ENCODE measurements at places on chromosomes 11 and 22.

GRCh38 chr11:61160487-61161189 lies 588 bp downstream of the VPS37C start:
- DNase-seq = no peak

- DNase-seq = no peak
Observed at GRCh38 chr22:37553725-37554124, 6.6 kb upstream of the CDC42EP1 start.

DNA sequence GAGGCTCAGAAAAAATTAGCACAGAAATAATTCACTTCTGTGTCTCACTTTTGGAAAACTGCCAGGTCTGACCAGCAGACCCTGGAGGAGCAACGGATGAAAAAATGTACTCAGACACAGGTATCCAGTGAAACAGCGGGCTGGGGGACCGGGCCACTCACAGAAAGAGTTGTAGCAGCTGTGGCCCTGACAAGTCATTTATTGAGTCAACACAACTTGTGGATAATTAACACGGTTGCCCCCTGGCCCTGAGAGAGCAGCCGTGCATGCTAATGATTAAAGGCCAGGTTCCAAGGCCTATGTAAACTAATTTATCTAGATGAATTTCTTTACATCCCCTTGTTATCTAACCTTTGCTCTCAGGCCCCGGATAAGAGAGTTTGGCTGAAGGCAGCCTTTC lies 131.3 kb downstream of the AASDHPPT start:
- no peak for DNase-seq

- no peak for DNase-seq
Observed at GRCh38 chr11:124898711-124899110, 1.0 kb upstream of the ROBO4 start.

GRCh38 chr11:10911907-10912306 lies 54.1 kb upstream of the ZBED5 start:
- no peak for DNase-seq

DNA sequence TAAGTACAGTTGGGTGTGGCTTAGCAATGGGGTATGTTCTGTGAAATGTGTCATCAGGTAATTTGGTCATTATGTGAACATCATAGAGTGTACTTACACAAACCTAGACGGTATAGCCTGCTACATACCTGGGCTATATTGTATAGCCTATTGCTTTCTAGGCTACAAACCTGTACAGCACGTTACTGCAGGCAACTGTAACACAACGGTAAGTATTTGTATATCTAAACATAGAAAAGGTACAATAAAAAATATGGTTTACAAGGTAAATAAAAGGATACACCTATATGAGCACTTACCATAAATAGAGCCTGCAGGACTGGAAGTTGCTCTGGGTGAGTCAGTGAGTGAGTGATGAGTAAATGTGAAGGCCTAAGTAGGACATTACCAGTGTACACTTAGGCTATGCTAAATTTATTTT lies 73.1 kb upstream of the GDPD4 start:
- no peak for DNase-seq

- no peak for DNase-seq
Observed at GRCh38 chr11:18066626-18067025, 20.6 kb upstream of the TPH1 start.

DNA sequence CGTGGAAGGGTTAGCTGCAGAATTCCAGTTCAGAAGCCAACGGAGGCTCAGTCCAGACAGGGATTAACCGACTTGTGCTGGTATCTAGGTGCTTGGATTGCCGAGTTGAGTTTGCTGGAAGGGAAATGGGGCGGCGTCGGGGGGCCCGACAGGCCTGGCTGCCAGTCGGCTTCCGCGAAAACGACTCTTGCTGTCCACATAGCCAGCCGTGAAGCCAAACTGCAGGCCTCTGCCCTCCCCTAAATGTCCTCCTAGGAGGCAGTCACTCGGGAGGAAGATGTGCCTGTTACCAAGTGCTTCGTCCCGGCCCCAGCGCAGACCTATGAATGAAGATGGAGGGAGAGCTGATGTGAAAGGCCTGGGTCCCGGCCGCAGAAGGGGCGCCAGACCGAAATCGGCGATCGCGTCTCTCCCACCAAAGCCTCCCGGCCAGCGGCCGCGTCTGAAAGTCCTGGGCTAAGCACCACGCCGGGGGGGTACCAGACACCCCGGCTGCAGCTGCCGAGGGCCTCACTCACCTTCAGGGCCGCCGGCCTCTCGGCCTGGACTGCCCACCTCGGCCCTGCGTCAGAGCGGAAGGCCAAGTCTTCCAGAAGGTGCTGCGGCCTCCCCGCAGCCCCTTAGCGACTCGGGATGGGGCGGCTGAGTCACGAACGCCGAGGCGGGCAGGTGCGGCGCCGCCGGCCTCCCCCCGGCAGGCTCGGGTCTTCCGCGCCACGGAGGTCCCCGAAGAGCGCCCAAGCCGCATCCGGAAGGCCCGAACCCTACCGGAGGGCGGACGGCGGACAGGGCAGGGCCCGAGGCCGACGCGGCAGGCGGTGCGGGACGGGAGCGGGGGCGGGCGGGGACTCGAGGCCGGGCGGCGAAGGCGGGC lies 7.5 kb downstream of the DPAGT1 start:
- DNase-seq = peak; percentile 48

GRCh38 chr22:29670626-29671025 lies 49.2 kb upstream of the CABP7 start:
- peak; percentile 87 for DNase-seq

GRCh38 chr11:70506986-70507385 lies 108.7 kb downstream of the CTTN start:
- no peak for DNase-seq

DNA sequence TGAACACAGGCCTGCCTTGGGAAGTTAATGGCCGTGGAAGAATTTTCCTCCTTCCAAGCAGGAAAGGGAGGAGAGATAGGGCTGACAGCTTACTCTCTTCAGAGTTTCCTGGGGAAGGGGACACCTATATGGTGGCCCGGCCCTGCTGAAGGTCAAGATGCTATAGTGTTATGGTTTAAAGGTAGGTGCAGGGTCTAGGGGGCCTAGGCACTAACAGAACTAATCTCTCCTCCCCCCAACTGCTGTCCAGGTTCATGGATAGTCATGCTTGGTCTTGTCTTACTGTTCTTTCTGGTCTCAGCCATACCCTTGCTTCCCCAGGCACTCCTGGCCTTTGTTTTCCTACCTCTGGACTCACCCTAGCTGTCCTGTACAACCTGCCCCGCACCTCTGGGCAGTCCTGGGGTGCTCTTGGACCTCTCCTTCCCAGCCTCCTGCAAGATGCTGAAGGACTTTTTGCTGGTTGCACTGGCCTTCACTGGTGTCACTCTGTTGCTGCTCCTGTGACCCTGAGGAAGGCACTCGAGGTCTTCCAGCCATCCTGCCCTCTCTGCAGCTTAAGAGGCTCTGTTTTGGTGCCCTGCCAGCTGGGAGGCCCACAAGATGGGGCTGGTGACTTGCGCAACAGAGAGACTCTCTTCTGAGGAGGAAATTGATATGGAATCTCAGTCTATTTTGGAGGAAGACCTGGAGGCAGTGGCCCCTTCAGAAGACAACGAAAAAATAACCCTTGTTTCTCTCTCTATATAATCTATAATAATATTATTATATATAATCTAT lies 17.9 kb downstream of the SEC14L3 start:
- peak; percentile 50 for DNase-seq

DNA sequence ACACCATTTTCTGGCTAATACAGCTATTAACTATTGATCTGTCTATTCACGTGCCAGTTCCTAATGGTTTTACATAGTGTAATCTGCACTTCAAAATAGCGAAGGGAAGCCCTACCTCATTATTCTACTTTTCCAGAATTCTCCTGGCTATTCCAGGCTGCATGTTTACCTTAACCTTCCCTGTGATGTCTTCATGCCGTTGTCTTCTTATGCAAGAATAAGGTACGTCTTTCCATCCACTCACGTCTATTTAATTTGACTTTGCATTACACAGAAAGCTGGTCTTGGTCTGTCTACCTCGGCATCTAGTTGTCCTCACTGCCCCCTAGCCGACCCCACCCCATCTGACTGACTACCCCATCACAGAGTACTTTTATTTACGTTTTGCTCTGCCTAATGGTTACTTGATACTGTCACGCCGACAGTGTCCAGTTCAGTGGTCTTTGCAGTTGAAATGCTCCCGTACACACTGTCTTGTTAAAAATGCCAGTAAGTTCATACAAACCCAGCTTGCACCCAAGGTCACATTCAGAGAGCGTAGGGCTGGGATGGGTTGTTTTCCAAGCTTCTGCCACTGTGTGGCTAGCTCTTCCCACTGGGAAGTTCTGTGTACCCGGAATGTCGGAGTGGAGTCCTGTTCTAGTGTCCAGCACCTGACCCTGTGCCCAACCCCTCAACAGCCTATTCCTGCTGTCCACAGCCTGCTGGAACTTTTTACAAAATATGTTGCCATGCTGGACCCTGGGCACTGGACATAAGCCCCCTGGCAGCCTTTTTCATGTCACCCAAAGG lies 15.0 kb downstream of the NEAT1 start:
- no peak for DNase-seq

GRCh38 chr11:119586181-119586580 lies 142.8 kb downstream of the NECTIN1 start:
- no peak for DNase-seq

GRCh38 chr11:60563553-60564235 lies 48.5 kb downstream of the MS4A13 start:
- DNase-seq = no peak

GRCh38 chr11:79259800-79260199 lies 181.0 kb downstream of the TENM4 start:
- no peak for DNase-seq

DNA sequence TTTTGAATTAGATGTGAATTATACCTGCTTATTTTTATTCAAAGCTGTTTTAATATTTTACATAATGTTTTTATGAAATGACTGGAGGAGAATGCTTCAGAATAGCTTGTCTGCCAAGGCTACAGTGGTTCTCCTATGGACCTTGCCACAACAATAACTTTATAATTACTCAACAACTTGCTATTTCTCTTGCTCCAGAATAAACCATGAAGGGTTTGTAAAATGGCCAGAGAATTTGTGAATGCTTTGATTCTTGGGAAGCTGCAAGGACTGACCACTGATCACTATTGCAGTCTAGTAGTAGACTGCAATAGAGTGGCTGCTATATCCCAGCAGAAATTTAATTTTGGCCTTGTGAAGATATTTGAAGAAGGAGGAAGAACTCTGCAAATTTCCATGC lies 199.7 kb downstream of the FAT3 start:
- DNase-seq = no peak

- DNase-seq = no peak
Observed at GRCh38 chr11:9687711-9688477, 24.0 kb downstream of the SWAP70 start.

GRCh38 chr11:29606330-29607031 lies 410.3 kb downstream of the KCNA4 start:
- no peak for DNase-seq

GRCh38 chr22:42829302-42829701 lies 27.8 kb downstream of the ARFGAP3 start:
- no peak for DNase-seq

DNA sequence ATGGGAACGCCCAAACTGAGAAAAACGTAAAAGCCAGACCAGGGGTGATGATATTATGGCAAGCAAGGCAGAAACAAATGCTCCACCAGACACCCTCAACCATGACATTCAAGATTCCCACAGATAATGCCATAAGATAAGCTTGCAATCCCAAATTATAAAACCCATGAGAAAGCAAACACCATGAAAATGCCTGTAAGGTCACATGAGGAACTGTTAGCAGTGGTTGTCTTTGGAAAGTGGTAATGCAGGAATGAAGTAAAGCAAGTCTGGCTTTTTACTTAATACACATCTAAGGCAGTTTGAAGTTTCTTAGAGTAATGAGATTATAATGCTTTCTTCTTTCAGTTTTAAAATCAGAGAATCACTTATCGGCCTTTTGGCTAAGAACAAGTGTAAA lies 111.0 kb downstream of the MN1 start:
- DNase-seq = no peak

DNA sequence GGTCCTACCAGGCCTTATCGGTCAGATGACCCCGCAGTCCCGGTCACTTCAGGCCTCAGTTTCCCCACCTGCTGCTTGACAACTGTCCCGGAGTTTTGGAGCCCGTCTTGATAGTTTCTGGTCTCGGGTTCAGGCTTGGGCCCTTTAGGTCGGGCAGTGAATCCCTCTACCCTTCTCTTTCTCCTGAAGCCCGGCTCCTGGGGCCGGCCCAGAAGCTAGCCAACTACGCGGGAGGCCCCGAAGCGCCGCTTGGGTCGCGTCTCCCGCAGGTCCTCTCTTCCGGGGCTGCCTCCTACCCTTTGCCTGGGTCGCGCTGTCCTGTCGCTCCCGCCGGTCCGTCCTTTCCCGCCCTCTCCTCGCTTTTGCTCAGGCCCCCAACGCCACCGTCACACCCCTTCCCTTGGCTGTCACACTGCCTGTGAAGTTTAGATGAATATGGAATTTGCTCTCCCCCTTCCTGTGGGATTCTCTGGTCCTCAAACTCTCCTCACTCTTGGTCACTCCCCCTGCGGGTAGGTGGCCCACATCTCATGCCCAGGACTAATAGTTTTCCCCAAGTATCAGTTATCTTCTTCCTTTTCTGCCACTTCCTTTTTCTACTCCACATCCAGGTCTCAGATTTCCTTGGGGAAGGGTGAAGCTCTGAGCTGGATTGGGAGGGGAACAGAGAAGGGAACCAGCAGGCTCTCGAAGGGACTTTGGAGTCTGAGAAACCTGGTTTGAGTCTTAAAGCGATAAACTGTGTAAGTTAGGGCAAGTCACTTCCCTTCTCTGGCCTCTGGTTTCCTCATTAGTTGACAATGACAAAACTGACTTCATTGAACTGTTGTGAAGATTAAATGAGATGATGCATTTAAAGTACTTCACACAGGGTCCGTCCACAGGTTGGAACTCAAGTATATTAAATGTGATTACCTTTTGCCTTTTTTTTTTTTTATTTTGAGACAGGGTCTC lies 790 bp downstream of the RAB1B start:
- peak; percentile 66 for DNase-seq

DNA sequence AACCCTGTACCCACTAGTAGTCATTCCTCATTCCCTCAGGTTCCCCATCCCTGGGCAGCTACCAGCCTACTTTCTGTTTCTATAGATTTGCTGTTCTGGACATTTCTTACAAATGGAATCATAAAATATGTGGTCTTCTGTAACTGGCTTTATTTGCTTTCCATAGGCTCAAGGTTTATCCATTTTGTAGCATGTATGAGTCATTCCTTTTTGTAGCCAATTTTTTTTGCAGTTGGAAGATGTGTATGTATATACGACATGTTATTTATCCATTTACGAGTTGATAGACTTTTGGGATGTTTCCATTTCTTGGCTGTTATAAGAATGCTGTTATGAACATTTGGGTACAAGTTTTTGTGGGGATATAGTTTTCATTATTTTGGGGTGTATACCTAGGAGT lies 130.6 kb downstream of the WNT11 start:
- no peak for DNase-seq

- DNase-seq = no peak
Observed at GRCh38 chr22:16824716-16825687, at the start of gene XKR3. XKR3 (minus strand) TSS chr22:16825411; CDS start chr22:16808073, 17,338 bp downstream.

GRCh38 chr22:19689408-19689807 lies 24.9 kb upstream of the SEPTIN5 start:
- DNase-seq = no peak

GRCh38 chr11:25483915-25484635 lies 847.9 kb upstream of the ANO3 start:
- no peak for DNase-seq

- no peak for DNase-seq
Observed at GRCh38 chr11:78914503-78914902, 339.8 kb upstream of the NARS2 start.

GRCh38 chr11:96311120-96311568 lies 31.9 kb downstream of the MAML2 start:
- no peak for DNase-seq

- DNase-seq = no peak
Observed at GRCh38 chr22:36391638-36392037, 3.9 kb upstream of the MYH9 start.

- DNase-seq = no peak
Observed at GRCh38 chr11:61122761-61123160, 20.5 kb downstream of the CD5 start.

Data from neural progenitor cell (in vitro differentiated cells).